GM23338 (cell line): ENCODE measurements at places on chromosomes 5 and 9.

DNA sequence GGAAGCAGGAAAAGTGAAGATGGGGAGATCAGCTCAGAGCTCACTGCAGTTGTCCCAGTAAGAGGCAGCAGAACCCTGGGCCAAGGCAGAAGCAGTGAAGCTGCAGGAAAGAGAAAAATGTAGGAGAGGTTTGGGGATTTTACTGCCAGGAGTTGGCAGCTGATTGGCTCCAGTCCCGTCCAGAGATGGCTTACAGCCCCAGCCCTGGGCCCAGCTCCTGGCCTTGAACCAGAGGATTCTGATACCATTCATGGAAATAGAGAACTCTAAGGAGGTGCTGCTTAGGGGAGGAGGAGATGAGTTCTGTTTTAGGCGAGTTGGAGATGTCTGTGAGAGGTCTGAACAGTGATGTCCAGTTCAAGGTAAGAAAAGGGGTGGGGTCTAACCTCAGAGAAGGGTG, 4.6 kb downstream of the MORN5 start:
- no peak for DNase-seq

DNA sequence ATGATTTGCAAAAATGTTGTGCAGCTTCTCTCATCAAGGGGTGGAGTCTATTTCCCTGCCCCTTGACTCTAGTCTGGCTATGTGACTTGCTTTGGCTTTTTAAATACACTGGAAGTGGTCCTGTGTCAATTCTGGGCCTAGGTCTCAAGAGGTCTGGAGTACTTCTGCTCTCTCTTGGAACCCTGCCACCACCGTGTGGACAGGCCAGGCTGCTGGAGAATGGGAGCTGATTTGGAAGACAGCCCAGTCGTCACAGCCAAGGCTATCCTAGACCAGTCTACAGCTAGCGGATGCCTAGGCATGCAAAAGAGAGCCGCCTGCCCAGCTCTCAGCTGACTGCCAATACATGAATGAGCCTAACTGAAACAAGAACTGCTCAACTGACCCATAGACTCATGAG, 56.7 kb upstream of the CLINT1 start:
- no peak for DNase-seq

GRCh38 chr9:99860266-99860665, 38.6 kb downstream of the NR4A3 start:
- no peak for DNase-seq

DNA sequence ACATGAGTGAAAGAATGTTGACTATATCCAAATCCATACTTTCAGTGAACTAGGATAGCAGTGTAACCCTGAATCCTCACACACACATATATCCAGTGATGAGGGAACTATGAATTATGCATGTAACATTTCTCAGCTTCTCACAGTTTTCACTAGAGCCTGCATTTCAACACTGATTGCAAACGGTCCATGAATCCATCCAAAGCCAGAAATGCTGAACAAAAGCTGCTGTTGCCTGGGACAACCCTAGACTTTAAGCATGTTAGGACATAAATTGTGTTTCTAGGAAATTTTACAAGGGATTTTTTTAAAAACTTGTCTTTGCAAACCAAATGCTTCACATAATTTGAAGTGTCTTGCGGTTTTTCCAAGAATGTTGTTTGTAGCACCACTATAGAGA, 2010.0 kb upstream of the WWC1 start:
- DNase-seq: no peak

GRCh38 chr9:21104787-21105186, 27.0 kb upstream of the IFNB1 start:
- DNase-seq: no peak

- no peak for DNase-seq
Observed at GRCh38 chr9:121207371-121207940, 5.8 kb upstream of the RAB14 start.

- DNase-seq: no peak
Observed at GRCh38 chr5:122401976-122402725, 90.1 kb downstream of the SNCAIP start.
